DMS79 treated with DMSO at 0.1 percent for 48 hours (cell line): ENCODE measurements at places on chromosomes 6 and 20.

GRCh38 chr6:127879685-127880084 lies 21.2 kb downstream of the THEMIS start:
- no peak for DNase-seq

GRCh38 chr6:111076024-111076695 lies 11.1 kb upstream of the SLC16A10 start:
- no peak for DNase-seq

DNA sequence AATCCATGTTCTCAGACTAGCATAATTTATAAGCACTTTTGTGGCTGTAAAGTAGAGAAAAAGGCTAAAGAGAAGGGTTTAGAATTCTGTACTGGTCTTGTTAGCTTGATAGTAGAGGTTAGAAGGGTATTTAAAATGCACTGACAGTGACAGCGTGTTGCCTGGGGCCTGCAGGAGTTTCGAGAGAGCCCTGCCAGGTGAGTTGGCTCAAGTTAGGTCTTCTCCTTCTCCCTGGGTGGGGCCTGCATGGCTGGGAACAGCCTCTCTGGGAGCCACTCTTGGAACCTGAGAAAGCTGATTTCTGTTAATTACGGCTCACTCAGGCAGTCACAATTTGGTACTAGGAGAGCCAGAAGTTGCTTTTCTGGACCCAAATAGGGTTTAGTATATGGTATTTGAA lies 103.7 kb downstream of the ARID1B start:
- no peak for DNase-seq

DNA sequence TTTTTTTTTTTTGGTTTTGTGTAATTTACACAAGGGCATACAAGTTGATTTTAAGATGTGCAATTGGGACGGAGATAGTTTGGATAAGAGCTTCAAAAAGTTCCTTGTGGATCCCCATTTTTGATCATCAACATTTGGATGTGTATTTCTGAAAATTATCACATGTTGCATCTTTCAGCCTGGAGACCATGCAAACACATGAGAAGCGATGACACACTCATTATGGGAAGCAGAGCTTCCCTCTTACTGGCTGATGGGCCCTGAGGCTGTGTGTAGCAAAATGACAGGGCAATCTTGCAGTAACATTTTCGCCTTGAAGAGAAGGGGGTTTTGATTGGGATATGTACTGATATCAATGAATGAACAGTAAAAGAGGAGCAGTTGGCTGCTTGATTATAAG lies 22.0 kb upstream of the RIPK1 start:
- DNase-seq: no peak

- no peak for DNase-seq
Measured at GRCh38 chr6:82208913-82209312, 38.6 kb downstream of the IBTK start.

GRCh38 chr20:24590178-24590982 lies 121.0 kb downstream of the SYNDIG1 start:
- DNase-seq: no peak

- DNase-seq: no peak
Measured at GRCh38 chr6:121963826-121964225, 435.6 kb upstream of the HSF2 start.

DNA sequence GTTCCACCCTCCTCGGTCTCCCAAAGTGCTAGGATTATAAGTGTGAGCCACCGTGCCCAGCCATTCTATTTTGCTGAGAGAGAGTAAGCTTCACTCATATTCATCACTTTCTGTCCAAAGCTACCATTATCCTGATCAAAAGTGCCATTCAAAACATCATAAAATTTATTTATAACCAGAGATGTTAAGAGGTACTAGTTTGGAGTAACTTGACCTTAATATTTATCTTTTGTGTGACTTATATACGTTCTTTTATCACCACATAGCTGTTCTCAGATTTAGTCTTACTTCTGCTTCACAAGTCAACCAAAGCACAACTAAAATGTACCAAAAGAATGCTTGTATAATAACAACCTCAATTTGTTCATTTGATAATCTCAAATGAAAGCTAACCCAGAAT lies 18.1 kb downstream of the AKIRIN2 start:
- DNase-seq: no peak

GRCh38 chr6:125082908-125083683 lies 70.5 kb upstream of the TPD52L1 start:
- no peak for DNase-seq

DNA sequence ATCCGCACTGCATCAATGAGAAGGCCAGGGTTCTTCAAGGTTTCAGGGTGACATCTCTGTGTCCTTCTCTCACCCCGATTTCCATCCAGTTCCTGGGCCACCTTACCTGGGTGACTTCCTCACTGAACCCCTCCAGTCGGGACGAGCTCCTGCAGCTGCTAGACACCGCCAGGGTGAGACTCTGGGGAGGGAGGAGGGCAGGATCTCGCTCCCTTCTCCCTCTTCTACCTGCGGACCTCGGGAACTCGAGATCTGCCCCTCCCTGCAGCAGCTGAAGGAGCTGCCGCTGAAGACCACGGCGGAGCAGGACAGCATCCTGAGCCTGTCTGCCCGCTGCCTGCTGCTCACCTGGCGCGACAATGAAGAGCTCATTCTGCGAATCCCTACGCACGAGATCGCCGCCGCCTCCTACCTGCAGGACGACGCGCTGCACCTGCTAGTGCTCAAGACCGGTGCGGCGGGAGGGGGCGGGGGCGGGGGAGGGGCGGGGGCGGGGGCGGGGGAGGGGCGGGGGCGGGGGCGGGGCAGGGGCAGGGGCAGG lies 7.5 kb downstream of the CCM2L start:
- peak; percentile 90 for DNase-seq
